Right lobe of liver (tissue), 6 donors: ENCODE measurements at places on chromosomes 3 and 15.

- no peak for DNase-seq
Observed at GRCh38 chr3:134901461-134901860, 106.4 kb downstream of the EPHB1 start.

- DNase-seq: no peak
Observed at GRCh38 chr3:59482684-59483083, 432.9 kb upstream of the CFAP20DC start.

GRCh38 chr3:71127052-71127831, 456.3 kb downstream of the FOXP1 start:
- no peak for DNase-seq

DNA sequence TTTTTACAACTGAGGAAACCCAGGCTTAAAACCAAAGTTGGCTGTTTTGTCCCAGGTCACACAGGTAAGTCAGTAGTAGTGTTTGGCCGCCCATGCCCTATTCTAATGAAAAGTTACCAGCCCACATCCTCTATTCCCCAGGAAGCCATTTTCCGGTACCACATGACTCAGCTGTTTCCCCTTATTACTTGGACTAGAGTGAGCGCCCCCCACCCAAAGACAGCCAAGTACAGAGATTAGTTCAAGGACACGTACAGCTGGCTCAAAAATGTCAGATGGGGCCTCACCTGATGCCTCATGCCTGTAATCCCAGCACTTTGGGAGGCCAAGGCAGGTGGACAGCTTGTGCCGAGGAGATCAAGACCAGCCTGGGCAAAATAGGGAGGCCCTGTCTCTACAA, 8.5 kb upstream of the KLHL6 start:
- no peak for DNase-seq

- no peak for DNase-seq
Observed at GRCh38 chr15:82845686-82846085, 36.3 kb downstream of the WHAMM start.

DNA sequence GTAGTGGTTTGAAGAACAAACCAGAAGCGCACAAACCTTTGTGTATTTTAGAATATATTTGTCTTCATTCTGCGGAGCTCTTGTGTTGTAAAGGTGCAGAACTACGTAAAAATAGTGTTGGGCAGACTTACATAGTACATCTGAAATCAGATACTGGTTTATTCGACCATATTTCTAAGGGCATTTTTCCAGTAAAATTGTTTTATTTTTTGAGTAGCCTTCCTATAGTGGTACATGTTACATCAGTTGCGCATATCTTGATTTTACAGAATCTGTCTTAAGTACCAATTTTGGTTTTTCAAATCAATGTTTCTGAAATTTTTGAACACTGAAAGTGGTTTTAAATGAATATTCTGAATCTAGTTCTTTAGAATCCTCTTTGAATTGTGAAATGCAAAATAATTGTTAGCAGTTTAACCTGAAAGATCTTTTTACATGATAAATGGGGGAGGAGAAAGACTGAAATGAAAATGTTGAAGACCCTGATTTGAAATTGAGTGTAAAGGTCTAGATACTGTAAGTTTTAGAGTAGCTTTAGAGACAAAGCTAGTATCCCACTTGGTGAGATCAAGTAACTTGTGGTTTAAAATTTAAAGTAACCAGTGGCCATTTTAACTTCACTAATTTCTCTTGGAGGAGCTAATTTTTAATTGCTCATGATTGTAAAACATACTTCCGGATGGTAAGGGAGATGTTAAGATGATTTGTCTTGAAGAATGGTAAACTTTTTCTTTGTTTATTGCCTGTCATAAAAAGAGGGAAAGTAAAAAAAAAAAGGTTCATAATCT, 15.5 kb upstream of the CHD2 start:
- no peak for DNase-seq

DNA sequence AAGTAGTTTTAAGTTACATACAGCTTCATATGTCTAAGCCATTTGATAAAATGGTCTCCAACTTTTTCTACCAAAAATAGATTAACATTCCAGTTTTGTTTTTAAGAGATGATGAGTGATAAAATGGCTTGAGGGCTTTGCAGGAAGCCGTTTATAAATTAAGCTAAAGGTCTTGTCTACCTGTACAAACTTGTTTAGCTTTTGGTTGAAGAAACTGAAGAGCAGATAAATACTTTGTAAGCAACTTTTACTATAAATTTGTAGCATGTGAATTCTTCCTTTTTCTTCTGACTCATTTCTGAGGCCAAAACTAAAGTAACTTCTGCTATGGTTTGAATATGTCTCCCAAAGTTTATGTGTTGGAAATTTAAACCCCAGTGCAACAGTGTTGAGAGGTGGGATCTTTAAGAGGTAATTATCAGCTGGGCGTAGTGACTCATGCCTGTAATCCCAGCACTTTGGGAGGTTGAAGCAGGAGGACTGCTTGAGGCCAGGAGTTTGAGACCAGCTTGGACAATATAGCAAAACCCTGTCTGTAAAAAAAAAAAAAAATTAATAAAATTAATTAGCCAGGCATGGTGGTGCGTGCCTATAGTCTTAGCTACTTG, 8.2 kb upstream of the NEDD4 start:
- no peak for DNase-seq

- no peak for DNase-seq
Observed at GRCh38 chr15:51771773-51772172, 20.4 kb downstream of the TMOD2 start.
